ENCODE measurements at places on chromosomes 7 and 10.
A peak's percentile ranks its signal among the peaks of the same experiment; 100 is the strongest.

DNA sequence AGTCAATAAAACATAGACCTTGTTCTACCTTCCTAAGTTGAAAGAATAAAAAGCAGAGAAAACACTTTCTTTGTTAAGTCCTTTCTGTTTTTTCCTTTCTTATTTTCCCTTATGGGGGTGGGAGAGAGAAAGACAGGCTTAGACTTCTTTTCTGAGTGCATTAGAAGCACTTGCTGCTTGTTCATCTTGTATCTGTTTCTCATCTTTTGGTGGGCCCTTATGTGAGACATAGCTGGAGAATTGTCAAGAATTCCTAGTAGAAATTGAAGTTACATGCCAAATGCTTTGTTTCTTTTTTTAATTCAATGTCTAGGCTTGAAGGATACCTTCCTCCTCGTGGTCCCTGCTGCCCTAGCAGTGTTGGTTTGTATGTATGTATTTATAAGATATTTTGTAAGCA lies 6.7 kb downstream of the EIF4EBP2 start:
- no peak for ATAC-seq

DNA sequence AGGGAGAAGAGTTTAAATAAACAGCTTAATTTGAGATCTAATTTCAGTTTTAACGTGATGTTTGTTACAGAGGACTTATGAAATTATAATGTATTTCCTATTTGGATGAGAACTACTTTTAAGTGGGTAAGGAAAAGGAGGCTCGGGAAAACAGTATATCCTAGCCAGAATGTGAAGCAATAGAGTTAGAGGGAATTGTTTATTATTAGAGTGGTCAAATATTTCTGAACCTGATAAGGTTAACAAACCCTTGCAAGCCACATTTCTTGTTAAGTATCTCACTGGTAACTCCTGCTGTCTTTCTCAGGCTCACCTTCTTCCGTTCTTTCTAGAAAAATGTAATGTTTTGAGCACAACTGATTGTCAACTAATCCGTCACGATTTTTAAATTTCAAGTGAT lies 335.1 kb upstream of the MBL2 start:
- no peak for ATAC-seq

GRCh38 chr10:84177541-84178141 lies 4.0 kb downstream of the GPR15LG start:
- ATAC-seq = peak; percentile 66

DNA sequence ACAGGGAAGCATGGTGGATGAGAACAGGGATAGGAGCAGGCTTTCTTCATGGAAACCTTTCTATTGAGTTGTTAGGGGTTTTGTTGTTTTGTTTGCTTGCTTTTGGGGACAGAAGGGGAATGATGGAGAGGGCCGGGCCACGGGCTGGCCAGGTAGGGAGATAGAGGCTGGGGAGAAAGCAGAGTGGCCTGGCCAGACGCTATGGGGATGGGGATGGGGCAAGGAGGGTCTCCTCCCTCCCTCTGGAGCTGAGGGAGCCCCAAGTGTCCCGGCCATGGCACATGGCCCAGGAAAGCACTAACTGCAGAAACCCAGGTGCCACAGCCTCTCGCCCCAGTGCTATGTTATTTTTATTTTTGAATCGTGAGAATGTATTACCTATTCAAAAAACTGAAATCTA lies 10.0 kb downstream of the AOC1 start:
- no peak for ATAC-seq

DNA sequence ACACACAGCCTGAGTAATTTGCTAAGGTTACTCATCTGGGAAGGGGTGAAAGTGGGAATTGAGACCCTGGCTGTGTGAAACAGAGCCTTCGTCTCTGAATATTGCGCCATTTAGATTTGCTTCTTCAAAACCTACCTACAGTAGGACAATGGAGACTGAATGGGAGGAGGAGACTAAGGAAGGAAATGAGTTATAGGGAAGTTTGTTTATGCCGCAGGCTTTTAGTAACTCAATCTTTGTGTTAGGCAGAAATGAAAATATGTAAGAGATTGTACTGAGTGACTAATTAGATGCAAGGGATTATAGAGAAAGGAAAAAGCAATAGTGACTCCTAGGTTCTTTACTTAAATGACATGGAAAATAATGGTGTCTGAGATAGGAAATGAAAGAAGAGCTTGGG lies 80.2 kb downstream of the KCND2 start:
- ATAC-seq = no peak

Measured in stimulated activated memory B cell treated with anti-CD40 and anti-IgM and Interleukin-4, amounts not matched to agents 10 μg/mL and 1 μg/mL and 100 μg/mL, for 72 hours (primary cell).